ENCODE measurements at places on chromosomes 5 and 9.

- DNase-seq = no peak
Measured at GRCh38 chr9:112056996-112057395, 118.1 kb downstream of the SUSD1 start.

DNA sequence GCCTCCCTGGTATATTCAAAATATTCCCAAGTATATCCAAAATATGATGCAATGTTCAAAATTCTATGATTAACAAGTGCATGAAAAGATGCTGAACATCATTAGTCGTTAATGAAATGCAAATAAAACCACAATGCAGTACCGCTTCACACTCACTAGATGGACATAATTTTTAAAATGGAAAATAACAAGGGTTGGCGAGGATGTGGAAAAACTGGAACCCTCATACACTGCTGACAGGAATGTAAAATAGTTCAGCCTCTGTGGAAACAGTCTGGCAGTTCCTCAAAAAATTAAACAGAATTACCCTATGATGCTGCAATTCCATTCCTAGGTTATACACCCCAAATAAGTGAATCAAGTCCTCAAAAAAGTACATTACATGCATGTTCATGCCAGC is 36.1 kb upstream of the MYOT start:
- DNase-seq = peak; percentile 57

GRCh38 chr9:13175732-13176131 is 103.8 kb downstream of the MPDZ start:
- no peak for DNase-seq

- DNase-seq = no peak
Measured at GRCh38 chr5:111142932-111143331, 50.8 kb downstream of the WDR36 start.

DNA sequence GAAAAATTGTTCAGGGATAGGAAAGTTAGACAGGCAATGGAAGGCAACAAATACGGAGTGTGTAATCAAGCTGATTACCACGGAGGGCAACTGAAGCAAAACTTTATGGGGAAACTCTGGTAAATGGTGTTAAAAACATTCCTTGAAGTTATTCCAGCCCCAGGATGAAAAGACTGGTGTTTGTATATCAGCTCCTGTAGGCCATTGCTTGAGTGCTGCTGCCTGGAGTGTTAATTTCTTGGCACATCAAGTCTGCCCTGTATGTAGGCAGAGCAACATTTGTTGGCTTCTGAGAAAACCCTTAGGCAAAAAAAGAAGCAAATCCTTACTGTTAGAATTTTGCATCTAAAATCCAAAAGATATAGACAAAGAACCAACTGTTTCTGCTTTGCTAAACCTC is 686.5 kb upstream of the ACO1 start:
- DNase-seq = no peak

- no peak for DNase-seq
Measured at GRCh38 chr5:87184605-87185004, 83.1 kb upstream of the RASA1 start.

- DNase-seq = no peak
Measured at GRCh38 chr5:9905661-9906060, 275.5 kb upstream of the TAS2R1 start.

DNA sequence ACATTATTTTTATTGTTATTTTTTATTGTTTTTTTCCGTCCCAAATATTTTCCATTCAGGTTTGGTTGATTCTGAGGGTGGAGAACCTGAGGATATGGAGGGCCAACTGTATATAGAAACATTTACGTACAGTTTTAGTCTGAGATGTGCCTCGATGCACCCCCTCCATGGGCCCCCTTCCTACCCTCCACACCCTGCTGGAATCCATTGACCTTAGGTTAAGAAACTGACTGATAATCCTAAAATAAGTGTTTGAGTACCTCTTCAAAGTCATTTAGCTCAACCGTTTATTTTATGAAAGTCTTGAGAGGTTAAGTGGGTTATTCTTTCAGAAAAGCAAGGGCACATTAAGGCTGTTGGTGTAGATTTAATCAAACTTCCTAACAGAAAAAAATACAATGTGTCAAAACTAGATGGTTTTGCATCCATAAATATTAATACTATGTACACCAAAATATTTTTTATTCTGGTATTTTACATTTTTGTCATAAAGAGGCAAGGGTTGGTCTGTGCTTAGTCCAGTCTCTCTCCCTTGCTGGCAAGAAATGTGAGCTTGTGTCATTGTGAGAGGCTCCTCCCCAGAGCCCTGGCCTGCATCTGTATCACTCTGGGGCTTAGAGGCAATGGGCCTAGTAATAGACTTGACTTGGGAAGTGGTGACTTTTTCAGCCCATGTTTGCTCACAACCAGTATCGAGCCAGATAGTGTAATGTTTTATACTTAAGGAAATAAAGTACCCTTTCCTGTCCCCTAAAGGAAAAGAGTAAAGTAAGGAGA is 15.7 kb downstream of the MTRR start:
- no peak for DNase-seq

DNA sequence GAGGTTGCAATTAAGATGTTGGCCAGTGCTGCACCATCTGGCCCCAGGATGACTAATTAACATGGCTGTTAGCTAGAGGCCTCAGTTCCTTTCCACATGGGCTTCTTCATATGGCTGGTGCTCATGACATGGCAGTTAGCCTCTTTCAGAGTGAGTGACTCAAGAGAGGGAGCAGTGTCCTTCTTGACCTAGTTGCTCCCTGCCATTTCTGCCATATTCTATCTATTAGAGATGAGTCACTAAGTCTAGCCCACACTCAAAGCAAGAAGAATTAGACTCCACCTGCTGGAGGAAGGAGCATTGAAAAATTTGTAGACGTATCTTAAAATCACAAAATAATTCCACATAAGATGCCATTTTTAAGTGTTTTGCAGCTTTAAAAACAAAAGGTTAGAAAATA is 651.2 kb upstream of the CCNG1 start:
- DNase-seq = no peak

- peak; percentile 39 for DNase-seq
Measured at GRCh38 chr9:75712700-75713099, 177.8 kb upstream of the PCSK5 start.

GRCh38 chr9:15349892-15350761 is 43.1 kb upstream of the TTC39B start:
- no peak for DNase-seq

- no peak for DNase-seq
Measured at GRCh38 chr5:29321591-29321990, 1871.9 kb upstream of the CDH6 start.
